ENCODE measurements at places on chromosomes 6 and 20. TPM values are rescaled to one million over a fixed set of nuclear protein-coding genes. Genes with fewer than 3 reads are reported as not detected.

Gene C4B
- total RNA-seq: 9.2 TPM

Gene TMEM74B
- 8.0 TPM for total RNA-seq

Gene ABHD16B
- not detected for total RNA-seq

Gene SNPH
- total RNA-seq: 23.4 TPM

Gene PXDC1
- 11.1 TPM for total RNA-seq

Gene MCHR2
- 4.1 TPM for total RNA-seq

Gene MDFI
- total RNA-seq: 11.7 TPM

Gene NKX2-2
- total RNA-seq: 0.31 TPM

Gene IPCEF1
- total RNA-seq: 29.5 TPM

Gene LY6G6C
- 0.31 TPM for total RNA-seq

Gene BPIFB4
- not detected for total RNA-seq

Gene PRKN
- 5.9 TPM for total RNA-seq

Gene ZNF165
- total RNA-seq: 0.62 TPM

Gene SIRPB1
- total RNA-seq: 0.47 TPM

Gene KPNA5
- 96.7 TPM for total RNA-seq

- no peak for DNase-seq
Observed at GRCh38 chr6:100381111-100381510, 83.6 kb downstream of the SIM1 start.

DNA sequence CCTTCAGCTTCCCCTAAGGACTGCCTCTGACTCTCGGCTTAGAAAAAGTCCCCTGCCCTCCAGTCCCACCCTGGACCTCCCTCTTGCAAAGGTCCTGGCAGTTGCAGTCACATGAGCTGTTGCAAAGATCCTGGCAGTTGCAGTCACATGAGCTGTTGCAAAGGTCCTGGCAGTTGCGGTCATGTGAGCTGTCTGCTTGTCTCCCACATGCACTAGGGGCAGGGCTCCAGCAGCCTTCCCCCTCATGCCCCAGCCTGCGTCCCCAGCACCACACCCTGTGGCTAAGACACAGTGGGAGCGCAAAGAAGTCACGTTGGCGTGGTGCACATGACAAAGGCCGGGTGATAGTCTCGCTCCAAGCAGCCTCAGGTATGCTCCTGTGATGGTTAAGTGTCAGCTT, 82.9 kb downstream of the ZNF217 start:
- no peak for DNase-seq

DNA sequence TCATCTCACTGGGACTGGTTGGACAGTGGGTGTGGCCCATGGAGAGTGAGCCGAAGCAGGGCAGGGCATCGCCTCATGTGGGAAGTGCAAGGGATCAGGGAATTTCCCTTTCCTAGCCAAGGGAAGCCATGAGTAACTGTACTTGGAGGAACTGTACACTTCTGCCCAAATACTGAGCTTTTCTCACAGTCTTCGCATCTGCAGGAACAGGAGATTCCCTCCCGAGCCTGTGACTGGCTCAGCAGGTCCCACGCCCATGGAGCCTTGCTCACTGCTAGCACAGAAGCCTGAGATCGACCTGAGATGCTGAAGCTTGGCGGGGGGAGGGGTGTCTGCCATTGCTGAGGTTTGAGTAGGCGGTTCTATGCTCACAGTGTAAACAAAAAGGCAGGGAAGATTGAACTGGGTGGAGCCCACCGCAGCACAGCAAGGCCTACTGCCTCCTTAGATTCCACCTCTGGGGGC, 10.4 kb upstream of the CALHM5 start:
- DNase-seq: no peak

GRCh38 chr20:37349517-37350491, 3.9 kb downstream of the SRC start:
- no peak for DNase-seq

- no peak for DNase-seq
Observed at GRCh38 chr6:155272353-155273232, 8.8 kb downstream of the CLDN20 start.

GRCh38 chr6:157814883-157815282, 8.2 kb upstream of the SNX9 start:
- DNase-seq: no peak

DNA sequence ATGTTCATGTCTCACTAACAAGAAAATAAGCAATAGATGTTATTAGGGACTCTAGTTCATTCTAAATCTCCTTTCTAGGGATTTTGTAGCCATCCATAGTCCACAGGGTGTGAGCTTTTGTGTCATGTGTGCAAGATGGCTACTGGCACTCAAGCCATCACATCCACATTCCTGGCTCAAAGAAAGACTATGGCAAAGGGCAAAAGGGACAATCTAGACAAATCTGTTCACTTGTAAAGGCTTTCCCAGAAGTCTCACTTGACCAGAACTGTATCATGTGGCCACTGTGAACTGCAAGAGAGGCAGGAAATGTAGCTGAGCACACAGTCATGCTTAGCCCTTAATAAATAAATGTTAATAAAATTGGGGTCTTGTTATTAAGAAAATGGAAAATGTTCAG, 212.6 kb upstream of the EXOC2 start:
- no peak for DNase-seq

DNA sequence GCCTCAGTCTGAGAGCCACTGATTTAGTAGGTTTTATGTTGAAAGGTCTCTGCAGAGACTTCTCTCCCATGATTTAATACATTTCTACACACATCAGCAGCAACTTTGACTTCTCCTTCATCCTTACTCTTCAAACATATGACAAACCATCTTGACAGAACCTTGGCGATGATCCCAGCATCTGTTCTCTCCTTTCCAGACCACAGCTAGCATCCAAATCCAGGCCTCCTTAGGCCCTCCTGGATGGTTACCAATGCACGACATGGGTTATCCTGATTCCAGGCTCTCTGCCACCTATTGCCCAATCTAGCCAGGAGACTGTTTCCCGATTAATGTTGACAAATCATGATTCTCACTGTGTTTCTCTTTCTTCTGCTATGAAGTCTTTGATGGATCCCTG, 16.8 kb downstream of the LAMA4 start:
- DNase-seq: no peak

- no peak for DNase-seq
Observed at GRCh38 chr6:133132466-133132971, 108.6 kb upstream of the EYA4 start.

GRCh38 chr6:34839666-34840352, 47.9 kb downstream of the BLTP3A start:
- DNase-seq: no peak

DNA sequence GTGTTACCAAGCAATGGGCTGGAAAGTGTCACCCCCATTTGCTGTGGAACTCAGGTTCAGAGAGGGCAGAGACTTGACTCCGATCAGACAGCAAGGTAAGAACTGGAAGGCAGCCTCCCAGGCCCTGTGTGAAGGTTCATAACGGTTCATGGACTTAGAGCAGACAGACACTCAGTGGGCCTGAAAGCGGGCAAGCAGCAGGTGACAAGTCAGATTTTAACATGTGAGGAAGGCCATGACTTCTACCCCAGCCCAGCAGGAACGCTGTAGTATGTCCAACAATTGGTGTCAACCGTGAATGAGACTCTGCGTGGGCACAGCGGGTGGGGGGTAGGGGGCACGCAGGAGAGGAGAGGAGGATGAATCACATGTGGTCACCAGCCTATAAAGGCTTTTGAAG, 217.6 kb upstream of the SNX9 start:
- DNase-seq: no peak

- DNase-seq: no peak
Observed at GRCh38 chr6:113699239-113699638, 157.9 kb upstream of the MARCKS start.

- no peak for DNase-seq
Observed at GRCh38 chr6:161832622-161833021, 558.8 kb upstream of the AGPAT4 start.

DNA sequence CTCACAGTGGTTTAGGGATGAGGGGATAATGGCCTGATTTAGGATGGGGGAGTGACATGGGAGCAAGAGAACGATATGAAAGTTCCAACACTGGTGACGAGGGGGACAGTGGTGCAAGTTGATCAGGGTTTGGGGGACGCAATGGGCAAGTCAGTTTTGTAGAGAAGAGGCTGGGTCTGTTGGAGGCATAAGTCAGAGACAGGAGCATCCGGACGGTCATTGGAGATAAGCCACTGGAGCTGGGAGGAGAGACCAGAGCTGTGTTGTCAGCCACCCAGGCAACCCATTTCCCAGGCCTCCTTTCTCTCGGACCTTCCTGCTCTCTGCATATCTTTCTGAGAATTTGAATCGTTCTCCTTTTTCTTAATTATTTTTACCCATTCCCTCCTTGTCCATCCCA, 9.5 kb downstream of the DNPH1 start:
- no peak for DNase-seq

GRCh38 chr6:2763876-2764540, 1.2 kb upstream of the WRNIP1 start:
- no peak for DNase-seq

- DNase-seq: no peak
Observed at GRCh38 chr20:19928328-19929011, 88.7 kb upstream of the NAA20 start.

- no peak for DNase-seq
Observed at GRCh38 chr6:70051197-70052124, 185.1 kb downstream of the COL19A1 start.

DNA sequence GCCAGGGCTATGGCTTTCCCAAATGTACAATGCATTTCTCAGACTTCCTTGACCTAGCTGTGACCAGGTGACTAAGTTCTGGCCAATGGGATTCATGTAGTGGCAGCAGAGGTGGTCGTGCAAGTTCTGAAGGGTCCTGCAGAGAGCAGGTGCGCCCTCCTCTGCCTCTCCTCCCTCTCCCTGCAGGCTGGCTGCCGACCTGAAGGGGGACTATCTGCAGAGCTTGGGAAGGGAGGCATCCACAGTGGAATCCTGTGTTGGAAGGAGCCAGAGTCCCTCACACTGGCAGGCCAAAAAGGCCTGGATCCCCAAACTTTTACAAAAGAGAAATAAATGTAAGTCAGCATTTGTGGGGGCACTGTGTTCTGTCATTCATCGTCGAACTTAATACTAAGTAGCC, 66.6 kb downstream of the CDH26 start:
- DNase-seq: no peak

GRCh38 chr6:142700032-142700431, 244.9 kb downstream of the HIVEP2 start:
- DNase-seq: no peak

DNA sequence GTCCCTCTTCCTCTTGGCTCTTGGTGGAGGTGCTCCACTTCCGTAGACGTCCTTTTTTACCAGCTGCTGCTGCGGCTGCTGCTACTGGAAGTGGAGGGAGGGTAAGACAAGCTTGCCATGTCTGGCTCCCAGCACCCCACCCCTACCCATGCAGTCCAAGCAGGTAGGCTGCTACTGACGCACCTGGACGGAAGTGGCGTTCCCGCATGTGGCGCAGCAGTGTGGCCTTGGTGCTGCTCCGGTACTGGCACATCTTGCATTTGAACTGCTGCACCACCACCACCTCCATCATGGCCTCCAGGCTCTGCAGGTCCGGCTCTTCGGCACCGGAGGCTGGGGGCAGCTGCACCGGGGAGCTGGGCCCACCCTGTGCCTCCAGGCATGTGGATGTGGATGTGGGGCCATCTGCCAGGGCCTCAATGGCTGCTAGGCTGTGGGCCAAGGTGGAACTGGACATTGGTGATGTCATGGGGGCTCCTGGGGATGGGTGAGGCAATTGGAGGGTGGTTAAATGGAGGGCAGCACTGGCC, 4.4 kb downstream of the ZNF335 start:
- no peak for DNase-seq

DNA sequence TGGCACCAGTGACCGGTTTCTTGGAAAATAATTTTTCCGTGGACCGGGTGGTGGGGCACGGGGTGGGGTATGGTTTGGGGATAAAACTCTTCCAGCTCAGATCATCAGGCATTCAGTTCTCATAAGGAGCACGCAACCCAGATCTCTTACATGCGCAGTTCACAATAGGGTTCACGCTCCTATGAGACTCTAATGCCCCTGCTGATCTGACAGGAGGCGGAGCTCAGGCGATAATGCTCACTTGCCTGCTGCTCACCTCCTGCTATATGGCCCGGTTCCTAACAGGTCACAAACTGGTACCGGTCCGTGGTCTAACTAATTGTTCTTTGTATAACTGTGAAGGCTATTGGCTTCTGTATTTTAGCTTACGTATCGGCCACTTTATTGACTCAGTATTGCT, 51.7 kb downstream of the VSTM2L start:
- DNase-seq: no peak

- DNase-seq: no peak
Observed at GRCh38 chr20:38728191-38728781, 4.0 kb downstream of the SLC32A1 start.

DNA sequence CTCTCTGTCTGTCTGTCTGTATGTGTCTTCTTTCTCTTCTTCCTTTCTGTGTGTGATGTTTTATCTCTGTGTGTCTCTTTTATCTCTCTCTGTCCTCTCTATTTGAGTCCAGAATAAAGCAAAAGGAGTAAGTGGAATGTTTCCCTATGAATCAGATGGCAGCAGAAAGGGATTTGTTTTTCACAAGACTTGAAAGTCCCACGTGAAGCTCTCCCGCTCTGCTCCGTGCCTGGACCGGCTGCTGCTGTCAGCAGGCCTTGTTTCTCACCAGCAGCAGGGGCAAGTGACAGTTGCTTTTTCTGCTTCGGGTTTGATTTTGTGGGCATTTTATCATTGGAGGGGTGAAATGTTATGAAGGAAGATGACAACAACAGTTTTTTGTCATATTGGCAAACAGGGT, 212.7 kb downstream of the PACRG start:
- DNase-seq: no peak

DNA sequence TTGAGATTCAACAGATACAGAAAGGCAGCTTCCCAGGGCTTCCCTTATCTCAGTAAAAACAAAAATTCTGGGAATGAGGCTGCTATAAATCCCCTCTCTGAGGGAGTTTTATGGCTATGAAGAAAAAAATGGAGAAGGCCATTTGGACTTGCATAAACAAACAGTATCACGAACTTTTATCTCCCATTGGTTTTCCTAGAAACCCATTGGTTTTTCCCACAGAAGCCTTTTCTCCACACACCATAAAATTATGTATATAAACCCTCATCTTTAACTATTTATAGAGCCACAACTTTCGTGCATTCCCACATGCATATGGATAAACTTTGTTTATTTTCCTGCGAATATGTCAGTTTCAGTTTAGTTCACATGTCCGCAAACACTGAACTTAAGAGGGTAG, 36.2 kb upstream of the BTBD3 start:
- DNase-seq: no peak

DNA sequence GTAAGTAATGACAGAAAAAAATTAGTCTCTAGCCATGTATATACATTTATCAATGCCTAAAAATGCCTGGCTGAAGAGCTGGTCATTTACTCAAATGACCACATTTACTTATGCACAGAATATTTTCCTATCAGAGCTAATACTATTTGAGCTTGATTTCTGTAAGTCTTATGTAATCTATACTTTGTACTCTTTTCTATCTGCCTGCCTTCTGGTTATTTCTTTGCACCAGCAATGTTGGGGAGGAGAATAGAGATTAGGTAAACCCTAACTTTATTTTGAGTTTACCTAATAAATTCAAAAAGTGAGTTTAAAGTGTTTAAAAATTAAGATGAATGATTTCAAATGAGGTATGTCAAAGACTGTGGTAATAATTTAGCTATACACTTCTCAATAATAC, 3.7 kb downstream of the CALHM5 start:
- DNase-seq: no peak
